NCI-H1417 treated with DMSO at 0.1 percent for 48 hours (cell line): ENCODE measurements at places on chromosomes 16 and 17.

DNA sequence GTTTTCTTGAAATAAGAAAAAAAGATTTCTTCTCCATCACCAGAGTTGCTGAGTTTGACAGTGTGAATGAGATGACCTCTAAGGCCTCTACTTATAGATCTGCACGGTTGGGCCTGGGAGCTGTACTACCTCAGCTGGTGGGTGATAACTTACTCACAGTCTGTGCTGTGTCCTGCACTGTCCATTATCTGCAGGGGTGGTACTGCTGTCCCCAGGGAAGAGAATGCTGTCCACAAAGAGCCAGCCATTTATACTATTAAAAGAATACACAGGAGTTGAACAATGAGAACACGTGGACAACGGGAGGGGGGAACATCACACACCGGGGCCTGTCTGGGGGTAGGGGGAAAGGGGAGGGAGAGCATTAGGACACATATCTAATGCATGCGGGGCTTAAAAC, 655.3 kb downstream of the WWOX start:
- no peak for DNase-seq

DNA sequence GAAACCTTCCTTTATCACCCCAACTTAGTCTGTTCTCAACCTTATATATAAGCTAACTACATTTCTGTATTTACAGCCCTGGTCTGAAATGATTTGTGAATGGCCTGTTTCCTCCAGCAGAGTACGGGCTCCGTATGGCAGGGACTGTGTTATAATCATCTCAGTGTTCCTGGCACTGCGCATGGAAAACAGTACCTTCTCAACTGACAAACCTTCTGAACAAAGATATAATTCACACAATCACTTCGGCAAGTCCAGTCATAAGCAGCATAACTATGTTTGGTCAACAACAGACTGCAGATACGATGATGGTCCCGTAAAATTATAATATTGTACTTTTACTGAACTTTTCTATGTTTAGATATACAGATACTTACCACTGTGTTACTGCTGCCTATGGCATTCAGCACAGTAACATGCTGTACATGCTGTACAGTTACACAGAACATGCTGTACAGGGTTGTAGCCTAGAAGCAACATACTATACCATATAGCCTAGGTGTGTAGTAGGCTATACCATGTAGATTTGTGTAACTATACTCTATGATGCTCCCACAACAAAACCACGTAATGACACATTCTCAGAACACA, 30.0 kb downstream of the ANKFY1 start:
- DNase-seq, result no peak

GRCh38 chr16:53672461-53672860, 31.2 kb downstream of the RPGRIP1L start:
- DNase-seq, result no peak

GRCh38 chr16:77444147-77444460, 9.3 kb upstream of the ADAMTS18 start:
- DNase-seq, result no peak

DNA sequence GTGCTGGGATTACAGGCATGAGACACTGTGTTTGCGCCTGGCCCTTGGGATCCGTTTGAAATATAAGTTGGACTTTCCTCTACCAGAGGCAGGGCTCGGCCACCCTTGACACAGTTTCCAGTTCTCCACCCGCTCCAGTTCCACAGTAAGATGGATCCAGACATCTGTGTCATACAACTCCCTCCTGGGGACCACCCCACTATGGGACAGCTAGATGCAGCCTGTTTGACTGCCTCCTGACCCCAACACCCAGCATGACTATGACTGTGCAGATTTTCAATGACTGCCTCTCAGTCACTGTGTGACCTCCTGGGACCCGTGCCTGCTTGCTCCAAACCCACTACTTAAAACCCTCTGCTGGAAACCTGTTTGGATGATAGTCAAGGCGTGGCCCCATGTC, 166.7 kb downstream of the IRF8 start:
- no peak for DNase-seq

DNA sequence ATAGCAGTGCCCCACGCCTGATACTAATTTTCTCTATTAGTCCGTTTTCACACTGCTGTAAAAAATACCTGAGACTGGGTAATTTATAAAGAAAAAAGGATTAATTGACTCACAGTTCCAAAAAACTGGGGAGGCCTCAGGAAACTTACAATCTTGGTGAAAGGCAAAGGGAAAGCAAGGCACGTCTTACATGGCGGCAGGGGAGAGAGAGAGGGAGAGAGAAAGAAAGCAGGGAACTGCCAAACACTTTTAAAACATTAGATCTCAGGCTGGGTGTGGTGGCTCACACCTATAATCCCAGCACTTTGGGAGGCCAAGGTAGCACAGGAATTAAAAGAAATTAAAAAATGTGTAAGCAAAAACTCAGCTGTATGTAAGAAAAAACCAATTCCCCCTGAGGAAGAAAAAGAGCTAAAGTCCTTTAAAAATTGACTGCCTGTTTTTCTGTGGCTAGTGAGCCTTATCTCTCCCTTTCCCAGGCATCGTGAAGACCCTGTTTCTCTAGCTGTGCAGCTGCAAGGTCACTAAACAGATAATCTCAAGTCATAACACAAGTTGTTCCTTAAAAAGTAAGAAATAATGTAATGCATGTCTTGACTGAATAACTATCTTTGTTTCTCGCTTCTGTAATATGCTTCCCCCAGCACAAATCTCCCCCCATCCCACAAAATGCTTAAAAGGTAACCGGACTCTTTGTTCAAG, 14.0 kb downstream of the ZSCAN10 start:
- DNase-seq, result no peak

GRCh38 chr16:82149536-82149935, 20.5 kb downstream of the MPHOSPH6 start:
- DNase-seq, result no peak

GRCh38 chr17:61196302-61196704, 203.3 kb upstream of the TBX2 start:
- no peak for DNase-seq

DNA sequence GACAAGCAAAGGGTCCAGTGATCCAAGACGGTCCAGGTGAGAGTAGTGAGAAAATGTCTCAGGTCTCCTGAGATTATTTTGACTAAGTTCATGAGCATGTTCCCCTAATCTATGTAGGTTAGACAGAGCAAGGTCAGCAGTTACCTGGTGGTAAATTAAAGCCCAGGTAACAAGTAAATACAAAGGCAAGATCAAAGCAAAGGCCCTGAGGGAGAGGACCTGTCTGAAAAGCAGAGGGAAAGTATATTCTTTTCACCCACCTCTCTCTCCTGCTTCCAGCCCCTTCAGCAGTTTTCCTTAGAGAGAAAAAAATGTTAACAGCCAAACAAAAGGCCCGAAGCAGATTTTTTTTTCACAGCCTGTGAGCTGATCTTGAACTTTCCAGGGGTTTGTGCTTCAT, 302.7 kb downstream of the MAP2K6 start:
- no peak for DNase-seq

DNA sequence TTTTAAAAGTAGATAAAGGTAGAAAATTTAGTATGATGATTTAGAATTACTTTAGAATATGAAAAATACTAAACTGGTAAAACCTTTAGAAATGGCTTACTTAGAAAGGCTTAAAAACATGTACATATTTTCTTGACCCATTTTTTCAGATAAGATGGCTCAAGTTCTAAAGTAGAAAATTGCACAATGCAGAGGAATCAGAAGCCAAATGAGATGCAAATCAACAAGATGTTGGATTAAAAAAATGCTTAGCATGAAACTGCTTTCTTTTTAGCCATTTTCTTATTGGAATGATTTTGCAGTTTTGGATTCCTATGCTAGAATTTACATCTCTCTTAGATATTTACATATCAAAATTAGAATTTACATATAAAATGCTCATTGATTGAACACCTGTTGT, 1.5 kb upstream of the KRTAP3-1 start:
- DNase-seq, result no peak

GRCh38 chr17:82956726-82957468, 117.1 kb upstream of the ZNF750 start:
- DNase-seq, result no peak

DNA sequence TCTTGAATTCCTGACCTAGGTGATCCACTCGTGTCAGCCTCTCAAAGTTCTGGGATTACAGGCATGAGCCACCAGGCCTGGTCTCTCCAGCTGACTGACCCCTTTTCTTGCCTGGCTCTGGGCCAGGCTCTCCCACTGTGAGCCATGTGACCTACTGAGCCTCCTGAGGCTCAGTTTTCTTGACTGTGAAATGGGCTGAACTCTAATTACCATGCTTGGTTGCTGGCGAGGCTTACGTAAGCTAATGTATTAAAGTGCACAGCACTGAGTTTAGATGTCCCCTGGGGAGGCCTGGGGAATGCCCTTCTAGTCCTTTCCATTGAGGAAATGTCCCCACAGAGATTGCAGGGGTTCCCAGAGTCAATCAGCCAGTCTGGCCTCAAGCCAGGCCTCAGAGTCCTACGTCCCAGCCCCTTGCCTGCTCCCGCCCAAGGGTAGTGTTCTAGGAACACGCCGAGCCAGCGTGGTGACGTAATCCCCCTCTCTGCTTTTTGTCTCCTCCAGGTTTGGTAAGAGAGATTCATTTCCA, 45.8 kb upstream of the LGALS9 start:
- DNase-seq, result no peak

GRCh38 chr16:88923926-88924833, 52.8 kb downstream of the CBFA2T3 start:
- DNase-seq, result no peak

DNA sequence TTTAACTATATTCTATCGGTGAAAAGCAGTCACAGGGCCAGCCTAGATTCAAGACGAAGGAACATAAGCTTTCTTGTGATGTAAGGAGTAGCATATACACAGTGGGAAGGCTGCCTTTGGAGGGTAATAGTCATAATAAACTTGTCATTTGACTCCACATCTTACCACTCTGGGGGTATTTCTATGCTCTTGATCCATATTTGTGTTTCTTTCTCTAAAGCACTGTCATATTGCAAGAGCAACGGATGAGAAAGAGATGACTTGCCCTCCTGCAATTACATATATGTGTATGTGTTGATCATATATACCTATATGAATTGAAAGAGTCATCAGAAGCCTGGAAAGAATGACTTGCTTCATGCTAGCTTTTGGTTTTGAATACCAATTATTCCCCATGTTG, 225.4 kb upstream of the HS3ST3A1 start:
- DNase-seq, result no peak

GRCh38 chr17:62045517-62045916, 19.6 kb downstream of the MED13 start:
- no peak for DNase-seq

DNA sequence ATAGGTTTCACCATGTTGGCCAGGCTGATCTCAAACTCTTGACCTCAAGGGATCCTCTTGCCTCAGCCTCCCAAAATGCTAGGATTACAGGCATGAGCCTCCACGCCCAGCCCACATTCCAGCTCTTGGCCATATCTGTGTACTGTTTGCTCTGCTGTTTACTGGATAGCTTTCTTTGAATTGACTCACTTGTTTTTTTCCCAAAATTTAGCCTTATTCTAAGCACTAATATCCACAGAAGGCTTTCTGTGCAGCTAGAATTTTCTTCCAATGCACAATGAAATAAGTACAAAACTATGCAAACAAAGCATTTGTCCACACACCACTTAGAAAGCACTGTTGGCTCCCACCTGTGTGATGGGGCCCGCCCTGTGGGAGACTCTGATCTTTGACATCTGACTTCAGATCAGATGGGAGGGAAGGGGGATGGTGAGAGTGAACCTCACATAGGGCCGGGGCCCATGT, 72.2 kb downstream of the CLEC16A start:
- no peak for DNase-seq

DNA sequence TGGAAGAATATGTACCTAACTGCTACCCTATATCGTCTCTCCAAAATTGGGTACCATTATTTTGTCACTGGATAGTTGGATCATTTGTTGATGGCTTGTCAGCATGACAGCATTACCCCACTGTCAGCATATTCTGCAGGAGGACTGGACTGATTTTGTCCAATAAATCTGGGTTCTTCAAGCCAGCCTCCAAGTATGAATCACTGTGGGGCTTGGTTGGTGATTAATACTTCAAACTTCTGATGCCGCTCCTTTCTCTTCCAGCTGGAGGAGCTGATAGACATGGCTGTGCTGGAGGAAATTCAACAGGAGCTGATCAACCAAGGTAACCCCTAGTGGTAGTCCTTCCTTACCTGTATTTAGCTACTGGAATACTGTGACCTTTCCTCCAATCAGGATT, 2.5 kb downstream of the RPAIN start:
- DNase-seq, result no peak

DNA sequence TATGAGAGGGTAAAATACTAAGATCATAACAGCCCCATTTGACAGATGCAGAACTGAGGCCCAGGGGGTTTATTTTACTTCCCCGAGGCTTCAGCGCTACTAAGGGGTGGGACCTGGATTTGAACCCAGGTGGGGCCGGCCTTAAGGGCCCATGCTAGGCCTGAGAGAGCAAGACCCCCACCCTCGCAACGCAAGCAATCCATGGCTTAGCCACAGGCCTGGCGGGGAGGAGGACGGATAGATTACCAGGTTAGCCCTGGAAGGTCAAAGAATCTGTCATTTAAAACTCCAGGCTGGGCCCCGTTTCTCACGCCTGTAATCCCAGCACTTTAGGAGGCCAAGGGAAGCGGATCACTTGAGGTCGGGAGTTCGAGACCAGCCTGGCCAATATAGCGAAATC, 1.9 kb upstream of the CDH3 start:
- no peak for DNase-seq

DNA sequence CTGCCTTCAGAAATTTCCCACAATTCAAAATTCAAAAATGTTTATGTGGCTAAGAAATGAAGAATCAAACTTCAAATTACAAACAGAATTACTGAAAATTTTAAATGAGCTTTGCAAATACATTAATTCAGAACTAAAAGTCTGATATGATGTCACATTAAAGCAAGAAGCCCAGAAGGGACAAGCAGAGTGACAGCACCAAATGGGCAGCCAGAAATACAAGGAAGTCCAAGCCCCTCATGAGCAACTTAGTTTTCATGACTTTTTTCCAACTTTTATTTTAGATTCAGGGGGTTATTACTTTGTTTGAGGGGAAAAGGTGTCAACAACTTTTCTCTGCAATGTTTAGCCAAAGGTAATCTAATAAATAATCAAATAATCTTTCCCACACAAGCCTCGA, 21.5 kb downstream of the UBE2G1 start:
- no peak for DNase-seq

DNA sequence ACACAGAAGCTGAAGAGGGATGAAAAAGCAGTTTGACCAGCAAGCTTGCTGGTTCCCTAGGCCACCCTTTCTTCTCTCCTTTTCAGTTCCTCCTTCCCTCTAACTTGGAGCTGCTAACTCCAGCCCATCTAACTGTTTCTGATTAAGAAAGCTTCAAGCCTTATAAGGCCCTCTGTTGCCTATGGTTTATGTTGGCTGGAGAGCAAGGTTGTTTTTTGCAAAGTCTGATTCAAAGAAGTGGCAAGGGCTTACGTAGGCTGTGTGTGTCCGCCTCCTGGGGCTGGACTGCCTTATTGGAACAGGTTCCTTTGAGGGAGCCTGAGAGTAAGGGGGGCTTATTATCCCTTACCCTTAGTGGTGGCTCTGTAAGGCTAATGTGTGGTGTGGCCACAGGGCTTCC, 7.1 kb downstream of the AKAP1 start:
- no peak for DNase-seq

GRCh38 chr16:79876332-79876730, 275.8 kb upstream of the MAF start:
- DNase-seq, result no peak
